ENCODE measurements at places on chromosomes 4 and X.

DNA sequence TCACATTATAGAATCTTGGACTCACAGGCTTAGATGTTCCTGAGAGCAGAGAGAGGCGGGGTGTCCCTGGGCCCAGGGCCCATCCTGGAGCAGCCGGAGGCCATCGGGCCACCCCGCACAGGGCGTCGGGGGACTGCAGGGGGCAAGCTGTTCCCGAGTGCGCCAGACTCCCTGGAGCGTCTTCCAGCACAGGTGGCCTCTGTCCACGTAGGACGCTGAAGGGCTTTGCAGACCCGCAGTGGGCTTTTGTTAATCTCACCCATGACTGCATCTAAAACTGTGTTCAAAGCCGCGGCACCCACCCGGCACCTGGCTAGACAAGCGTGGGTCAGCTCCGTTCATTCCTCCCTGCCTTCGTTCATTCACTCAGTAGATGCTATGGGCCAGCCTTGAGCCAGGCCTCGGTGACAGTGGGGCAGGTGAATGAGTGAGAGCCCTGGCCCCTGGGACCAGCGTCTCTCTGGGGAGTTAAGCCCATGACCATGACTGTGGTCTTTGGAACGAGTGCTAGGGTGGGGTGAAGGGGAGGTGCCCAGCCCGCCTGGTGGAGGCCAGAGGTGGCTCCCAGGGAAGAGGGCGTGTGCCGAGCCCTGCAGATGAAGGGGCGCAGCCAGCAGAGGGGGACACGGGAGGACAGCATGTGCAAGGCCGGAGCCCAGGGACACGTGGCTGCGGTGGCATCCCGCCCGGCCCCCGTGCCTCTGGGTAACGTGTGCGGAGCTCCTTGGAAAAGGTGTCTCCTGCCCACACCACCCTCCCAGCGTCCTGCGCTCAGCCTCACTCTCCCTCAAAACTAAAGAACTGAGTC is 98.3 kb downstream of the HMX1 start:
- no peak for DNase-seq

GRCh38 chrX:109812236-109812635 is 79.2 kb upstream of the ACSL4 start:
- DNase-seq = no peak

GRCh38 chr4:168632301-168632725 is 135.5 kb downstream of the PALLD start:
- DNase-seq = no peak

DNA sequence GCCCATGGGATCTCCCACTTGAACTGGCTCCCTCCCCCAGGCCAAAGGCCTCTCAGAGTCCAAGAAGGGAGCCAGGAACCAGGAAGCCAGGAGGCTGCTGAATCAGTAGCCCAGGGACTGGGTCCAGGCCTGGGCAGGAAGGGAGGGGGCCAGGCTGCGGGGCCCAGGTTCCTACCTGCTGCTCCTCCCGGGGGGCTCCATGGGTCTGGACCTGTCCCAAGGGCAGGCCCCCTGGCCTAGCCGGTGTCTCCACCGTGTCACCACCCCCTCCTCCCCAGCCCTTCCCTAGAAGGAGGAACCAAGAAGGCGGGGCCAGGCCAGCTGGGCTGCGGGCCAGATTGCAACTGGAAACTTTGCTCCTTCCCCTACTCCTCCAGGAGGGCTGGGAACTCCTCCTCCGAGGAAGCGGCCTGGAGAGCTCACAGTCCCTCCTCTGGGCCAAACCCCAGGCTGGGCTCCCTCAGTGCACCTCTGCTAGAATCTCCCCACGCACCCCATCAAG is at the start of gene IQSEC2:
Gene IQSEC2, minus strand, starts transcription at position 264 of the 502 bp plus-strand sequence.
- DNase-seq = peak; percentile 3

DNA sequence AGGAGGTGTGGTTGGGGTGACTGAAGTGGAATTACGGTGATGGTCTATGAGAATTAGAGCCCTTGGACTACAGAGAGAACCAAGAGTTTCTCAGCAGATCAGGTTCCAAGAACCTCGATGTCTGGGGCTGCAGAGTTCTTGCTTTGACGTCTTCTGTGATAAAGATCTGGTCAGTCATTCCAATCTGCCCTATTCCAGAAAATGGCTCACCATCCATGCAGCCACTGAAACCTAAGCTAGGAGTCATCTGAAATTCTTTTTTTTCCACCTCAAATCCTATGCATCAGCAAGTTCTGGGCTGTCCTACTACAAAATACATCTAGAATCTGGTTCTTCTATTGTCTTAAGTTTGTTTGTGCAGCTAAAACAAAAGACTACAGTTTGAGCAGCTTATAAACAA is 254.4 kb upstream of the PGRMC2 start:
- DNase-seq = no peak
